CD4-positive, alpha-beta T cell treated with Interleukin-15 for 4 hours (primary cell): ENCODE measurements at places on chromosomes 11 and 22.

GRCh38 chr22:47382164-47382890, 619.9 kb downstream of the TBC1D22A start:
- DNase-seq, result no peak

- DNase-seq, result no peak
Observed at GRCh38 chr11:102771351-102771750, 9.1 kb downstream of the MMP10 start.

DNA sequence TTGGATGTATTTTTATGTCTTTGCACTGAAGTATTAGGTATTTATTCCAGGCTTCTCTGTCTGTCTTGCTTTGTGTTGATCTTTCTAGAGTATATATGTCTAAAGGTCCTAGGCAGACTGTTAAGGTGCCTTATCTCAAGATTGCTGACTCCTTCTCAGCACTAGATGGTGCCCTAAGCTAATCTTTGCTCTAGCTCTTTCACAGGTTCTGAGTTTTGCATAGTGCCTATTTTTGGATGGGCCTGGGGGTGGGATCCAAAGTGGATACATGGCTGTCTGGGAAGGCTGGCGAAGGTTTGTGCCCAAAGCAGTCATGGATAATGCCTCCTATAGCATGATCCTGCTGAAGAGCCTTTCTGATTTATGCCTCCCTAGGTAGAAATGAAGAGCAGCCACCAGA, 154.9 kb downstream of the TRPC6 start:
- no peak for DNase-seq

- no peak for DNase-seq
Observed at GRCh38 chr11:5666402-5666793, 18.5 kb downstream of the TRIM5 start.

- peak; percentile 37 for DNase-seq
Observed at GRCh38 chr11:75031771-75032549, 43.2 kb downstream of the NEU3 start.

DNA sequence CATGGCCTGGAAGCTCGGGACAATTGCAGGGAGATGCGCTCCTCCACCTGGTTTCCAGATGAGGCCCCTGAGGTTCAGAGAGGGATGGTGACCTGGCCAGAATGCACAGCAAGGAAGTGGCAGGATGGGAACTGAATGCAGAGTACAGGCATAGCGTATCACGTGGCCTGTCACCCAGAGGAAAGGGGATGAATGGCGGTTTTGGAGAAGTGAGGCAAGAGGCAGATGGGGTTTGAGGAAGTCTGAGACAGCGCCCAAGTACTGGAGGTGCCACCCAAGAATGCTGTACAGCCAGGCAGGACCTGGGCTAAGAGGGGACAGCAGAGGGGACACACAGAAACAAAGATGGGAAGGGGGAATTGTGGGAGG, 4.9 kb downstream of the RAB3IL1 start:
- DNase-seq, result no peak

- no peak for DNase-seq
Observed at GRCh38 chr22:33654173-33654895, 265.9 kb downstream of the LARGE1 start.

DNA sequence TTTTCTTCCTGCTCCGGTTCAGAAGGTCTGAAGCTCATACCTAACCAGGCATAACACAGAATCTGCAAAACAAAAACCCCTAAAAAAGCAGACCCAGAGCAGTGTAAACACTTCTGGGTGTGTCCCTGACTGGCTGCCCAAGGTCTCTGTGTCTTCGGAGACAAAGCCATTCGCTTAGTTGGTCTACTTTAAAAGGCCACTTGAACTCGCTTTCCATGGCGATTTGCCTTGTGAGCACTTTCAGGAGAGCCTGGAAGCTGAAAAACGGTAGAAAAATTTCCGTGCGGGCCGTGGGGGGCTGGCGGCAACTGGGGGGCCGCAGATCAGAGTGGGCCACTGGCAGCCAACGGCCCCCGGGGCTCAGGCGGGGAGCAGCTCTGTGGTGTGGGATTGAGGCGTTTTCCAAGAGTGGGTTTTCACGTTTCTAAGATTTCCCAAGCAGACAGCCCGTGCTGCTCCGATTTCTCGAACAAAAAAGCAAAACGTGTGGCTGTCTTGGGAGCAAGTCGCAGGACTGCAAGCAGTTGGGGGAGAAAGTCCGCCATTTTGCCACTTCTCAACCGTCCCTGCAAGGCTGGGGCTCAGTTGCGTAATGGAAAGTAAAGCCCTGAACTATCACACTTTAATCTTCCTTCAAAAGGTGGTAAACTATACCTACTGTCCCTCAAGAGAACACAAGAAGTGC, 661 bp upstream of the MALAT1 start:
- peak; percentile 68 for DNase-seq

- DNase-seq, result no peak
Observed at GRCh38 chr22:47370448-47371262, 608.2 kb downstream of the TBC1D22A start.

DNA sequence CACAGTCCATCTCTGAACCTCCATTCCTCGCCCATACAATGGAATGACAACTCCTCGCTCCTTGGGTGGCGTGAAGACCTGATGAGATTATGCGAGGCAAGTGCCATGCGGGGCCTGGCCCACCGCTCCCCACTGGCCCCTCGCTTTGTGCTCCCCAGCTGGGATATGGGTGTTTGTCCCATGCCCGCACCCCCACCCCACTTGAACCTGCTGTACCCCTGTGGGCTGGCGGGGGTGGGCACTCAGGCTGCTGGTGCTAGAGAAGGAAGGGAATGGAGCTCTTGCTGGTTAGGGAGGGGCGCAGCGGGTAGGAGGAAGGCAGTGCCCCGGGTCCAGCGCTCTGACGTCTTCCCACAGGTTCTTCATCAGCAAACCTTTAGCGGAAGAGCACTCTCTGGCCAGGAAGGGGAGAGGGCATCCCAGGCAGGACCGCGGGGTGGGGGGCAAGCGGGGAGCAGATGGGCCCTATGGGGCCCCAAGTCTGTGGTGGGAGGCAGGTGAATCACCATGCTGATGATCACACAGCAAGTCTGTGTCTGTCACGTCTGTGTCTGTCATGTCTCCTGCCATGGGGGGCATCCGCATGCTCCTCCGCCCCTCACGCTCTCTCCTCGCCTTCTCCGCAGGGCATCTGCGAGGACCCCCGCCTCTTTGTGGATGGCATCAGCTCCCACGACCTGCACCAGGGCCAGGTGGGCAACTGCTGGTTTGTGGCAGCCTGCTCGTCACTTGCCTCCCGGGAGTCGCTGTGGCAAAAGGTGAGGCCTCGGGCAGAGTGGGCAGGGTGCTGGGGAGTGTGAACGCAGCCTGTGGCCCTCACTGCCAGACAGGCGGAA, 9.4 kb upstream of the OMP start:
- DNase-seq, result no peak

DNA sequence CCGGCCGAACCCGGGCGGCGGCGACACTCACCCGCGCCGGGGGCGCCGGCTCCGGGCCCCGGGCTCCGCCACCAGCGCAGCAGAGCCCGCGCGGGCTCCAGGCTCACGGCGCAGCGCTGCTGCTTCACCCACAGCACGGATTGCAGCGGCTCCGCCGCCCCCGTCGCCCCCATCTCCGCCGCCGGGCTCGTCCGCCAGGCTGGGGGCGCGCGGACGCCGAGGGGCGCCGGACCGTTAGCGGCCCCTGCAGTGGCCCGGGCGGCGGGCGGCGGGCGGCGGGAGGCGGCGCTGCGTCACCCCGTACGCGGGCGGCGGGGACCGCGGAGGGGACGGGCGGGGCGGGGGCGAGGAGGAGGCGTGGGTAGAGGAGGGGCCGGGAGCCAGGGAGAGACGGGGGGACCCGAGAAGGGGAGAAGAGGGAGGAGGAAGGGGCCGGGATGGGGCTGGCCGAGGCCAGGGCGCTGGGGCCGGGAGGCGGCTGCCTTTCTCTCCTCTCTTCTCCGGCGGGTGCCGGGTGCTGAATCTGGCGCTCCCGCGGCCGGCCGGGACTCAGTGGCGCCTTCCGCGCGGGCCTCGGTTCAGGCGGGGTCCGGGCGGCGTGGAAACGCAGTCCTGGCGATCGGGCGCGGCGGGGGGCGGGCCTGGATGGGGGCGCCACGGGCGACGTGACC, at the start of gene CERK:
TSS of gene CERK (minus strand) at position 277 of the 671 bp plus-strand sequence. CDS start at position 173, 104 bp downstream.
- peak; percentile 66 for DNase-seq

GRCh38 chr11:74559110-74559933, 33.1 kb upstream of the POLD3 start:
- no peak for DNase-seq

DNA sequence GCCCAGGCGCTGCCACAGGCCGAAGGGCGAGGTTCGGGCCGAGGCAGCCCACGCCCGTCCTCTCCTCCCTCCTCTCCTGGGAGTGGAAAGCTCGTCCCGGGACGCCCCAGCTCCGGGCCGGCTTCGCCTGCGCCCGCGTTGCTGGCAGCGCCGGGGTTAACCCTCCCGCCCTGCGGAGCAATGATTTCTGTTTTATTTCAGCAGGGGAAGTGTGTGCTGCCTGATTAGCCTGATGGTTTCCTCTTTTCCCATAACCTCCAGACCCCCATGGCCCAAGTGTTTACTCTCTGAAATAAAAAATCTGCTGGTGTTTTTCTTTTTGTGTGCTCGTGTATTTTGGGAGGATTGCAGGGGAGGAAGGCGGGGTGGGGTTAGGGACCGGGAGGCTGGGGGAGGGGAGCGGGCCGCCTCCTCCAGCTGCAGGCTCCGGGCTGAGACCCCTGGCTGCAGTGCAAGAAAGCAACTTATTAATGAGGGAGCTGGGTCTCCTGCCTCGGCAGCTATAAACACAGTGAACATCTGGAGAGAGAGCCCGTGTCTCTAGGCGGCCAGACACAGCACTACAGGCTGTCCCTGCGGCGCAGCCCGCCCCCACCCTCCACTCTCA, 38.6 kb downstream of the ETS1 start:
- DNase-seq, result no peak

DNA sequence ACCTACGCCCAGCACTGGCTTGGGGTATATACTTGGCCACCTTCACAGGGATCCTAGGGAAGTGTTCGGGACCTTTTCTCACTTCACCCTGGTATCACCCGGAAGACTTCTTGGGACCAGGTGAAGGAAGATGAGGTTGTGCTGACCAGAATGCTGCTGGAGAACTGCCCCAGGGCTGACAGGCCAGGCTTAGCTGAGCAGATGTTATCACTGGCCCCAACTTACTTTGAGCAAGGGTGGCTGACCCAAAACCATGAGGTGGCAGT, 4.5 kb downstream of the FTH1 start:
- DNase-seq, result no peak

GRCh38 chr11:85774256-85775101, 36.5 kb downstream of the SYTL2 start:
- no peak for DNase-seq

- DNase-seq, result peak; percentile 28
Observed at GRCh38 chr22:22855617-22856308, 31.9 kb upstream of the IGLL5 start.

DNA sequence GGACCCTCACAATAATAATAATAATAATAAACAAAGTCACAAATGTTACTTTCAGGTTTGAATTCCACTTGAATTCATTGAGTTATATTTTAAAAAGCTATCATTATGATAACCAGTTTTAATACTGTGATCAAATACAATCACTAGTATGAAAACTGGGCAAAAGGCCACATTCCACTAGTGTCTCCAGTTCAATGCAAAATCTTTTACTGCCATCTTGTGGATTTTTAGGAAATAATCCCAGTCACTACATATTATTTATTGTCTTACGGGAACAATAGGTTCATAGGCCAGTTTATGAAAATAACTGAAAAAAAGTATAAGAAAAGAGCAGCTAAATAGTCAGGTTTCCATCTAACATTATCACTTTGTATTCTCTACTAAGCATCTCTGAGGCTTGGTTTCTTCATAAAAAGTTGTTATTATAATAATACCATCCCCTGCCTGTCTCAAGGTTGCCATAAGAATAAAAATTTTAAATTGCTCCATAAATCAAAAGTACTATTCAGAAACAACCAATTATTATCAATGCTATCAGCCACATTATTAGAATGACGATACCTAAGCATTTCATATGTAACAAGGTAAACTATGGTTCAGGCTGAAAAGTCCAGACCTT, 533.9 kb upstream of the CCDC90B start:
- DNase-seq, result peak; percentile 6

- no peak for DNase-seq
Observed at GRCh38 chr11:69259096-69259495, 34.9 kb upstream of the MYEOV start.

DNA sequence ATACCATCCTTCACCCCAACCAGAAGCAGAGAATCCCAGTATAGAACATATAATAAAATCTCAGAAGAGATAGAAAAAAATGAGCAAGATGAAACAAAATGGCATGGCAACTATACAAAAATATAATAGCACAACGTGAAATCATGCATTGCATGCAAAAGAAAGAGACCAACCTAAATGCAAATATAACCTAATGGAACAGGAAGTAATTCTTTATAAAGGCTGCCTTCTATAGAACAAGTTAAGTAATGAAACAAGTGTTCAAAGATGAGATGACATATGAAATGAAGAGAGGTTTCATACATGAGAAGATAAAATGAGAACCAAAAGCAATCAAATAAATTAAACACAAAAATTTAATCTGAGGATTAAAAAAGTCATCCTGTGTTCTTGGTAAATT, 18.5 kb upstream of the ARHGAP20 start:
- no peak for DNase-seq

- no peak for DNase-seq
Observed at GRCh38 chr11:3043315-3043871, 13.8 kb downstream of the CARS1 start.

GRCh38 chr11:69918231-69918937, 99.2 kb upstream of the FGF3 start:
- no peak for DNase-seq

GRCh38 chr22:38461414-38462081, 6.3 kb upstream of the KDELR3 start:
- DNase-seq, result peak; percentile 28

- no peak for DNase-seq
Observed at GRCh38 chr11:45856044-45856468, 8.8 kb downstream of the CRY2 start.

DNA sequence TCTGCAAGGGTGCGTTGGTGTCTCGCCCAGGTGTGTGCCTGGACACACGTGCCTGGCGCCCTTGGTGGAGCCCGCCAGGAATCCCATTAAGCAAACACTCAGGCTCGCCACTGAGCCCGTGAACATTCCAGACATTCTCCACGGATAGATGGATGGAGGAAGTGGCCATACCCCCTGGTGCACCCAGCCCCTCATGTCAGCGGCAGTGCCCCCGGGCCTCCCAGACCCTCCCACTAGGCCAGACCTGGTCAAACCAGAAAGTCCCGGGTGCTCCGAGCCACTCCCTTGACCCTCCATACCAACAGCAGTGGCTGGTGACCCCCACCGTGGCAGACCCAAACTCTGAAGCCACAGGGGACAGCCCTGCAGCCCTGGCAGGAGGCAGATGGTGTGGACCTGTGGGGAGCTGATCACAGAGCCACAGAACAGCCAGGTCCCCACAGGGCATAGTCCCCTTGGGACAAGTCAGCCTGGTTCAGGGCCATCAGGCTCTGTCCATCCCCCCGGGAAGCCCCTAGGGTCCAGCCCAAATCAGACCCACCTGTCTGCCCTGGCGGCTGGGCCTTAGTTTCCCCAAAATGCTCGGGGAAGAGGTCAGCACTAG, 1.9 kb downstream of the EPS8L2 start:
- DNase-seq, result no peak

DNA sequence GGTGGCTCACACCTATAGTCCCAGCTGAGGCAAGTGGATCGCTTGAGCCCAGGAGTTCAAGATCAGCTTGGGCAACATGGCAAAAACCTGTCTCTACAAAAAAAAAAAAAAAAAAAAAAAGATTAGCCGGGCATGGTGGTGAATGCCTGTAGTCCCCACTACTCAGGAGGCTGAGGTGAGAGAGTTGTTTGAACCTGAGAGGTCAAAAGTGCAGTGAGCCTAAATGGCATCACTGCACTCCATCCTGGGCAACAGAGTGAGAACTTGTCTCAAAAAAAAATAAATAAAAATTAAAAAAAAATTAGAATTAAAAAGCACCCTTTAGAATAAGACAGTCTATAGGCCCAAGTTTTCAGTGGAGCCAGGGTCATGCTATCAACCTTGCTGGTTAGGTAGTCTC, 95.5 kb downstream of the PDHX start:
- no peak for DNase-seq
